ENCODE measurements at places on chromosomes 3 and 15.

DNA sequence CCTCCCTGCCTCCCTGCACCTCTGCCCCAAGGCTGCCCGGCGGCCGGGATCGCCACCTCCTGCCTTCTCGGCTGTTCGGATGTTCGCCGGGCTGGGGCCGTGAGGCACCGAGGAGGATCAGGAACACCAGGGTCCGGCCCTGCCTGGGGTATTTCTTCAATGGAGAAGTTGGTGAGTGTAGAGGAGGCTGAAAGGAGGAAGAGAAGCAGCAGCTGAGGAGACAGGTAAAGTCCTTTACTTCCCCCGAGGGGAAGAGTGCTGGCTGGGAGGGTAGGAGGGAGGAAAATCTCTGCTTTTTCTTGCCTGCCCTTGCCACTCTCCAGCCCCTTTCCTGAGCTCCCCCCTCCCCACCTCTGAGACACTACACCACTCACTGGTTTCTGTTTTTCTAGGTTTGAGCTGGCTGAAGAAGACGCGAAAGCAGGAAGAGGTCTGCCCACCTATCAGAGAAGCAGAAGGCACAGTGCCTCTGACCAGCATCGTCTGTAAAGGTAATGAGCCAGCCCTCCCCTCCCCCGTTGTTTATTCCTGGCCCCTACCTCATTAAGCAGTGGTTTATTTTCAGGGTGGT lies 519 bp downstream of the ASB7 start:
- DNase-seq, result no peak

GRCh38 chr3:135740211-135740610 lies 225.3 kb upstream of the PPP2R3A start:
- no peak for DNase-seq

DNA sequence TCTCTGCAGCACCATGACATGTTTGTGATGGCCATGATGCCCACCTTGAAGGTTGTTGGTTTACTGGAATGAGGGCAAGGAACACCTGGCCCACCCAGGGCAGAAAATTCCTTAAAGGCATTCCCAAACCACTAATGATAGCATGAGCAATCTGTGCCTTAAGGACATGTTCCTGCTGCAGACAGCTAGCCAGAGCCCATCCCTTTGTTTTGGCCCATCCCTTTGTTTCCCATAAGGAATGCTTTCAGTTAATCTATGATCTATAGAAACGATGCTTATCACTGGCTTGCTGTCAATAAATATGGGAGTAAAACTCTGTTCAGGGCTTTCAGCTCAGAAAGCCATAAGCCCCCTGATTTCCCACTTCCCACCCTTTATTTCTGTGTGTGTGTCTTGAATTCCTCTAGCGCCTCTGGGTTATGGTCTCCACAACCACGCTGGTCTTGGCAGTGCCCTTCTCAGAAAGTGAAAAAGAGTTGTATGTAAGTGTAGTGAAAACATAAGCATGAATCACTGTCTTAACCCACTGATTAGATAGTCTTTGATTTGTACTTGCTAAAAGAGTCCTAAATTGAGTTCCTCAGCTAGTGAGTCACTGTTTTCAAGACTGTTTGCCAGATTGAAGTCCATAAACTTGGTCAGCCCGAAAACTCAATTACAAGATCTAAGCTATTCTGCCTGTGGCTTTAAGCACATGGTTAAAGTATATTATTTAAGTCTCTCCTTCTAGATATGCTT lies 19.0 kb upstream of the CCR2 start:
- no peak for DNase-seq

- no peak for DNase-seq
These were observed 21.8 kb downstream of the METTL6 start for GRCh38 chr3:15405448-15406050.

- DNase-seq, result no peak
These were observed 2.4 kb downstream of the KLF15 start for GRCh38 chr3:126354776-126355175.

GRCh38 chr3:159185443-159186050 lies 383.7 kb downstream of the MFSD1 start:
- DNase-seq, result no peak

DNA sequence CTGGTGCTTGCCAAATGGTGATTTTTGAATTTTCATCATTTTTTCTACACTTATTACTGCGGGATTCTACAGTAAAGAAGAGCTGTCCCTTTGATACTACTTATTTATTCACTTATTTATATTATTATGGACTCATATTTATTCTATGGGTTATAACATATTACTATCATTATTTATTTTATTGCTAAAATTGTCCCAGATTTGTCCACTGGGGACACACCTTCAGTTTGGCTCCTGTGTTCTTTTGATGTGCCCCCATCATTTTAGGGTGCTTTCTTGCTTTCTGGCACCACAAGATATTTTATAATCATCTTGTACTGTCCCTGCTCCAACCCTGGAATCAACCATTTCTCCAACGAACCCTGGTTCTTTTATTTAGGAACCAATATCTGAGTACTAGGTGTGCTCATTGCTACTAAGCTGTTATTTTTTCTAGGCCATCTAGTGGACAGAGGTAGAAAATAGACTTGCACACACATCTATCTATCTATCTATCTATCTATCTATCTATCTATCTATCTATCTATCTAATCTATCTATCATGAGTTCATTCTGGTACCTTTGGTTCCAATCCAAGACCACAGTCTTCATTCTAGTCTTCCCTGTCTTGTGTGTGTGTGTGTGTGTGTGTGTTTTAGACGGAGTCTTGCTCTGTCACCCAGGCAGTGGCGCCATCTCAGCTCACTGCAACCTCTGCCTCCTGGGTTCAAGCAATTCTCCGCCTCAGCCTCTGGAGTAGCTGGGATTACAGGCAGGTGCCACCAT lies 16.0 kb downstream of the SLC22A14 start:
- DNase-seq, result no peak

- DNase-seq, result no peak
These were observed 54.9 kb upstream of the SLC12A8 start for GRCh38 chr3:125267460-125267859.

DNA sequence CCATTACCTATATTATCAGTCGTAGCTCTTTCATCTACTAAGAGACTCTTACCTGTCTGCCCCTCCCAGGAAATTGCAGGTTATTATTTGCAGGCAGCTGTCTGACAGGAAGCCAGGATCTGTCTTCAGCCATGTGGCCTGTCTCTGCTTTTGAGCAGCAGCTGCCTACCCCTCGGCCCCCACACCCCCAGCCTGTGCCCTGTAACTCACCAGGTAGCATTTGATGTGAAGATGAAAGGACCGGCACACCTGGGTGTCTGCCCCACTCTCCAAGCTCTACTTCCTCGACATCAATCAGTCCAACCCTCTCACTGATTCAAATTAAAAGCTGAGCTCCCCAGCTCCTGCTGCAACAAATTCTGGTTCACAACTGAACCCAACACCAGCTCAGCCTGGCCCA lies 197.2 kb upstream of the CTNNB1 start:
- no peak for DNase-seq

GRCh38 chr3:8524249-8524648 lies 22.6 kb downstream of the LMCD1 start:
- no peak for DNase-seq

- no peak for DNase-seq
These were observed 14.2 kb upstream of the SST start for GRCh38 chr3:187684444-187684843.

DNA sequence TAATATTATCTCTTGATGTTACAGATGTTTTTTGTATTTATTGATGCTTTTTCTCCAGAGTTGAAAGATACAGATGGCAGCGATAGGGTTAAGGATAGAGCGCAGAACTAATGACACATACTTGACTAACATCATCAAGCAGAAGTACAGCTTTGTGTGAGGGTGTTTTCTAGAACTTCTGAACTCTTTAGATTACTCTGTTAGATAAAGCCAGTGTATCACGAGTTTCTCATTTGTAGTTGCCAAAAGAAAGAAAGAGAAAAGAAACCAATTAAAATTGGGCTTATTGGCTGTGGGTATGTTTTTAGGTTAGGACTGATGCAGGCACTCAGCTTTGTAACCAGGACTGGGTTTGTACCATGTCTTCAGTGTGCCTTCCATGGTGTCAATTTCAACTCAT lies 6.6 kb upstream of the GPR171 start:
- DNase-seq, result no peak

DNA sequence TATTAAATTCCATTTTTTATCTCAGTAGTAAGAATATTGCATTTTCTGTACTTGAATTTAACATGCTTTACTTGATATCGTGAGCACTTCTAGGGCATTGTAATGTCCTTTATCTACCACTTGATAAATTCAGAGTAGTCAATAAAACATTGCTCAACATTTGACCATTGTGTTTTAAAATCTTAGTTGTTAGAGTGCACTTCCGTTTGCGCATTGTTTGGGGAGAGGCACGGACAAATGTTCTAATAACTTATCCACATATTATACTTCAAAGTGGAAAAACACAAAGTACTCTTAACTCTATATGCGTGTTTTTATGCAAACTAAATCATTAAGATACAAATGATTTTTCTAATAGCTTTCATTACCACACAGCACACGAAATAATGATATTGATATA lies 419 bp downstream of the FAM227B start:
- no peak for DNase-seq

DNA sequence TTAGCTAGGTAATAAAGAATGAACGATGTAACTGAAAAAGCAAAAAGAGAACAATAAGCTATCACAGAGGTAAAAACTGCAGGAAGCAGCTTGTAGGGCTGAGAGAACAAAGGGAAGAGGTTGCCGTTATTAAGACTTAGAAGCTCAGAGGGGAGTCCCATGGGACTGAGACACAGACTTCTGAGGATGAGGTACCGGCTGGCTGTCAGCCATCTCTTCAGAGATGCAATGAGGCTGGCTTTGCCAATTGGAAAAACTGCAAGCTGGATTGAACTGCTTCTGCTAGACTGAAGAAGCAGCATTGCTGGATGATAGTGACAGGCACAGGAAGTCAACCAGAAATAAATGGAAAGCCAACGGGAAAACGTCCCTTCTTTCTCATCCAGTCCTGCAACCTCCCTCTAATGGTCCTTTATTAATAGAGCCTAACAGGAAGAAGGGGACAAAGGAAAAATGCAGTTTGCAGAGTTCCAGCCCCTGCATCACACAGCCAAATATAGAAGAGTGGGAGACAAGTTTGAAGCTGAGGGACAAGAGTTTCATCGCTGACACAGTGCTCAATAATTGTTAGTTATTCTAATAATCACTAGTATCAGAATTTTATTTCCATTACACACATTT lies 21.1 kb upstream of the KLHL6 start:
- DNase-seq, result peak; percentile 54

- DNase-seq, result no peak
These were observed 210.1 kb downstream of the RORA start for GRCh38 chr15:61018953-61019352.

All from NCI-H187 (cell line).